ENCODE measurements at places on chromosomes 3 and 15. TPM values are rescaled to one million over a fixed set of nuclear protein-coding genes. Genes with fewer than 3 reads are reported as not detected.
A peak's percentile ranks its signal among the peaks of the same experiment; 100 is the strongest.

OSBPL10 gene
- total RNA-seq: 0.05 TPM

ADAMTS7 gene
- total RNA-seq: not detected

PDZRN3 gene
- total RNA-seq: not detected

CCDC39 gene
- not detected for total RNA-seq

DNA sequence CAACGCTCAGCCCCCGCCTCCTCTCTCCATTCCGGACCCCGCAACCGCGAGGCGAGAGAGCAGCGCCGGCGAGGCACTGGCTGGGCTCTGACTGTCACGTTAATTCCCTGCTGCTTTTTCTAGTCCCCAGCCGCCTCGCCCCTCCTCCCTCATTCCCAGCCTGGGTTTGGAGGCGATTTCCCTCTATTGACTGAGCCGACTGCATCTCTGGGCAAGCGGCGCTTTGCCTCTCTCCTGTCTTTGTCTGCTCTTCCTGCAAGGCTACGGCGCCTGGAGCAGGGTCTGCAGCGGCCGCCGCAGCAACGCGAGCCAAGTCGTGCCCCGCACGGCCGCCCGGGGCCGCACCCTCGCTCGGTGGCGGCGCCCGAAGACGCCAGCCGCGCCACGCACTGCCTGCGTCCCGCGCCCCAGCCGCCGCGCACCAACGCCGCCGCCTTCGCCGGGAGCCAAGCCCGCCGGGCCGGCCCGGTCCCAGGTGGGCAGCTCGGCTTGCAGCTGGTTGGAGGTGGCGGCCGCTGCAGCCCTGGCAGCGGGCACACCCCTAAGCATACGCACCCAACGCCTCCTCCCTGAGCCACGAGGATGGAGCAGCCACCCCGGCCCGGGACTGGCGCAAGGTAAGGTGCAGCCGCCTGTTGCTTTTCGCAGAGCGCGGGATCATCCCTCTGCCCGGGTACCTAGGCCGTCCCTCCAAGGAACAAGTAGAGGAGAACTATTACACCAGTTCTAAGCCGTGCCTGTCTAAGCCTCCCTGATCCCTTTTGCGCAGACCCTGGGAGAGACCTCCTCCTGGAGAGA is at the start of gene LRRC3B:
LRRC3B (plus strand) TSS at position 152 of the 798 bp plus-strand sequence. CDS start 86,901 bp downstream, outside the sequence.
- H3K27ac ChIP-seq: no peak within 1 kb of the TSS
- no peak for DNase-seq
- H3K4me3 ChIP-seq: no peak within 1 kb of the TSS
- H3K27me3 ChIP-seq: peaks cover 29% of the 10 kb centered on the region

DNA sequence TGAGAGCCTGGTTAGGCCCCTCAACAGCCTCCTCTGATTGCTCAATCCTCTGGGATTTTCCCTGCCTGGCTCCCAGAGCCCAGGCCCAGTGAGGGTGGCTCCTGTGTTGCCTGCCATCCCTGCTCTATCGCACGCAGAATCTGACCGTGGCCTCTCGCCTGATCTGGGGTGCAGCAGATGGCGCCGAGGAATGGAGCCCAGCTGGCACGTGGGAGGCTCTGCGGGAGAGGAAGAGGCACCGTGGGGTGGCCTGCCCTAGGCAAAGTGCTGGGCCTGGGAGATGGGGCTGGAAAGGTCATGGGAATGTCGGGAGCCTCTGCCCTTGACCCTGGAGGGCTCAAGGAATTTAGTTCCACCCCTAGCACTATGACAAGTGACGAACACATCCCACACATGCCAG is 10.3 kb downstream of the SV2B start:
- no peak overlapping the region for H3K4me3 ChIP-seq
- H3K27me3 ChIP-seq: peaks cover 11% of the 10 kb centered on the region
- no peak overlapping the region for H3K27ac ChIP-seq
- H3K36me3 ChIP-seq: no peaks in the 10 kb centered on the region
- no peak for DNase-seq

DNA sequence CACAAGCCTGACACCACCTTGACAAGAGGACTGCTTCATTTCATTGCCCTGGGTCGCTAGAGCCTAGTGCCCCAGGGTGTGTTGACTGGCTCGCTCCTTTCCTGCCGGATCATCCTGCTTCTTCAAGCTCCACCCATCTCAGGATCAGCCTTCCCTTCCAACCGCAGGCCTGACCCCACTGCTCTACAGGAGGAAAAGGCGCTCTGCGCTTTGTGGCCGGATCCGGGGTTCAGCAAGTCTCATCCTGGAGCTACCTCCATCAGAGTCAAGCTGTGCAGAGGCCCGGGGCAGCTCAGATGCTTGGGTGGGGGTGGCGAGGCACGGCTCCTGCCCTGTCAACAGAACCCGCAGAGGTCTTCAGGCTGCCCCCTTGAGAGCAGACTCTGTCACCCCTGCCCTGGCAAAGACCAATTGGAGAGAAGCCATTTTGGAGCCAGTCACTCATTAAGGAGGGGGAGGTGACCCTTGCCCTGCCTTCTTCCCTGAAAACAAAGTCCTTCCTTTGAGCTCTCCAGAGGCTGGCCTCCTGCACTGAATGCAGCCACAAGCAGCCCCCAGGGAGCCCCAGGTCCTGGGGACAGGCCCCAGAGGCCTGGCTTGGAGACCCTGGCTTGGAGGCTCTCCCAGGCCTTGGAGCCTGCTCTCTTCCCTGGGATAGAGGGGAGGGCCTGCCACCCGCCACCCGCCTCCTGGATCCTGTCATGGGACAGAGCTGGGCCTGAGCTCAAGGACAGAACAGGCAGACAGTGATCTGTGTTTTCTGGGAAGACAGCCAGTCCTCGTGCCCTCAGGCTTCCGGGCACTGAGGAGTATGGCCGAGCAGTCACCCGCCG is 80.3 kb downstream of the CPN2 start:
- H3K27me3 ChIP-seq: peaks cover 21% of the 10 kb centered on the region
- H3K4me3 ChIP-seq: no peak overlapping the region

GRCh38 chr3:94596887-94597566 is 534.2 kb downstream of the NSUN3 start:
- no peak overlapping the region for H3K4me3 ChIP-seq
- H3K27me3 ChIP-seq: no peaks in the 10 kb centered on the region
- DNase-seq: no peak
- no peaks in the 10 kb centered on the region for H3K4me1 ChIP-seq
- H3K36me3 ChIP-seq: no peaks in the 10 kb centered on the region

GRCh38 chr15:39504808-39505207 is 76.1 kb upstream of the THBS1 start:
- H3K4me1 ChIP-seq: no peaks in the 10 kb centered on the region
- no peak overlapping the region for H3K27ac ChIP-seq
- H3K4me3 ChIP-seq: no peak overlapping the region
- H3K36me3 ChIP-seq: no peaks in the 10 kb centered on the region
- DNase-seq: no peak

DNA sequence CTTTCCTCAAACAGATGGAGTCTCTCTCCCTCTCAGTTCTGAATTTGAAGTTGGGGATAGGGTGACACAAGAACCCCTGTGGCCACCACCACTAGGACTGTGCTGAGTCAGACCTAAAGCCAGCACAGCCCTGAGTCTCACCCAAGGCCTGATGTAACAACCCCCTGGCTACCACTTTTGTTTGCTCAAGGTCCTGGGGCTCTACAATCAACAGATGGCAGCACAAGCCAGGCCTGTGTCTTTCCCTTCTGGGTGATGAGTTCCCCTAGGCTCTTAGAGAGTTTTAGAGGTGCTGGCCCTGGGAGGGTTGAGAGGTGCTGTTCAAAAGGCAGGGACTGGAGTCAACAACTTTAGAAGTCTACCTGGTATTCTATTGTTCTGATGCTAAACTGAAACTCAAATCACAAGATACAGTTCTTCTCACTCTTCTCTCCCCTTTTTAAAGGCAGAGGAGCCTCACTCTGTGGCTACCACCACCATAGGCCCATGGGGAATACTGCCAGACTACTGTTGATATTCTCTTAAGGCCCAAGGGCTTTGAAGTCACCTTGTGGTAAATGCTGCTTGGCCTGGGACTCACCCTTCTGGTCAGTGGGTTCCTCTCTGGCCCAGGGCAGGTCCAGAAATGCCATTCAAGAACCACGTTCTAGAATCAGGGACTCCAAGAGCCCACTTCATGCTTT is 6.5 kb downstream of the OR5K4 start:
- peaks cover 11% of the 10 kb centered on the region for H3K4me1 ChIP-seq
- H3K4me3 ChIP-seq: no peak overlapping the region
- DNase-seq: peak; percentile 29

DNA sequence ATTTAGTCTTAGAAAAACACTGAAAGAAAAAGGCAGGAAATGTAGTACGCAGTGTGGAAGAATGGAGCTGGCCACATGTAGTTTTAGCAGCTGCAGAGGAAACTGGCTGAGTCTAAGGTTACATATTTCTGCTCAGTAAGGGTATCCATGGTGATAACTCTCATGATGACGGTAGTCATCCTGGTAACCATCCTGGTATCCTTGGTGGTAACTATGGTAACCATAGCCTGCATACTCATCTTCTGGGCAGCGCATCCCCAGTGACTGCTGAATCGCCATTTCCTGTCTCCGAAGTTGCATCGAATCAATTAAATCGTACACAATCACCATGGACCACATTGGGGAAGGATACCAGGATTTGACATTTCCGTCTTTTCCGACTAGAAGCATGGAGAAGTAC is 35.7 kb downstream of the CCDC80 start:
- no peak overlapping the region for H3K4me3 ChIP-seq
- no peak overlapping the region for H3K27ac ChIP-seq
- no peaks in the 10 kb centered on the region for H3K36me3 ChIP-seq

- no peak overlapping the region for H3K27ac ChIP-seq
- no peak overlapping the region for H3K4me3 ChIP-seq
- H3K36me3 ChIP-seq: no peaks in the 10 kb centered on the region
- peaks cover 4% of the 10 kb centered on the region for H3K27me3 ChIP-seq
Measured at GRCh38 chr3:61853912-61854311, 292.5 kb downstream of the PTPRG start.

- peaks cover 11% of the 10 kb centered on the region for H3K4me1 ChIP-seq
- H3K36me3 ChIP-seq: no peaks in the 10 kb centered on the region
- no peak for DNase-seq
- peak overlapping the region; percentile 86 for H3K4me3 ChIP-seq
- peaks cover 47% of the 10 kb centered on the region for H3K27me3 ChIP-seq
Measured at GRCh38 chr3:111861391-111861790, 2.3 kb downstream of the PHLDB2 start.

GRCh38 chr3:188868803-188869202 is 303.0 kb upstream of the TPRG1 start:
- no peak overlapping the region for H3K27ac ChIP-seq
- H3K4me3 ChIP-seq: no peak overlapping the region
- peaks cover 2% of the 10 kb centered on the region for H3K36me3 ChIP-seq
- no peaks in the 10 kb centered on the region for H3K27me3 ChIP-seq
- H3K4me1 ChIP-seq: no peaks in the 10 kb centered on the region
- no peak for DNase-seq

DNA sequence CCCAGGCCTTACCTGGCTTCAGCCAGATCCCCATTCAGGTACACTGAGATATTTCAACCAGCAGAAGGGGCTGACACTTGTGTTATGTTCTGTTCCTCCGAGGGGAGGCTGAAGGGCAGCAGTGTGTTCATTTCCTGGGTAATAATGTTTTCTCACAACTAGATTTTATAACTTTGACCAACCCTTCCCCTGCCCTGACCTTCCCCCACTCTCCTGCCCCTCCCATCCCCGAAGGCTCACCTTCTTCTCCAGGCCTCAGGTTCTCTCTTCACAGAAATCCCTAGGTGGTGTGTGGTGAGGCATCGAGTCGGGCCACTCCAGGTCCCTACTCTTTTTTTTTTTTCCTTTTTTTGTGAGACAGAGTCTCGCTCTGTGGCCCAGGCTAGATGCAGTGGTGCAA is 34.6 kb downstream of the EPHB3 start:
- H3K36me3 ChIP-seq: no peaks in the 10 kb centered on the region
- H3K4me1 ChIP-seq: no peaks in the 10 kb centered on the region
- H3K27me3 ChIP-seq: peaks cover 14% of the 10 kb centered on the region
- H3K27ac ChIP-seq: no peak overlapping the region

- H3K4me3 ChIP-seq: no peak overlapping the region
- H3K36me3 ChIP-seq: peaks cover 59% of the 10 kb centered on the region
- no peak overlapping the region for H3K27ac ChIP-seq
- no peaks in the 10 kb centered on the region for H3K27me3 ChIP-seq
- no peak for DNase-seq
Measured at GRCh38 chr3:32448686-32449474, 53.8 kb downstream of the CMTM6 start.

DNA sequence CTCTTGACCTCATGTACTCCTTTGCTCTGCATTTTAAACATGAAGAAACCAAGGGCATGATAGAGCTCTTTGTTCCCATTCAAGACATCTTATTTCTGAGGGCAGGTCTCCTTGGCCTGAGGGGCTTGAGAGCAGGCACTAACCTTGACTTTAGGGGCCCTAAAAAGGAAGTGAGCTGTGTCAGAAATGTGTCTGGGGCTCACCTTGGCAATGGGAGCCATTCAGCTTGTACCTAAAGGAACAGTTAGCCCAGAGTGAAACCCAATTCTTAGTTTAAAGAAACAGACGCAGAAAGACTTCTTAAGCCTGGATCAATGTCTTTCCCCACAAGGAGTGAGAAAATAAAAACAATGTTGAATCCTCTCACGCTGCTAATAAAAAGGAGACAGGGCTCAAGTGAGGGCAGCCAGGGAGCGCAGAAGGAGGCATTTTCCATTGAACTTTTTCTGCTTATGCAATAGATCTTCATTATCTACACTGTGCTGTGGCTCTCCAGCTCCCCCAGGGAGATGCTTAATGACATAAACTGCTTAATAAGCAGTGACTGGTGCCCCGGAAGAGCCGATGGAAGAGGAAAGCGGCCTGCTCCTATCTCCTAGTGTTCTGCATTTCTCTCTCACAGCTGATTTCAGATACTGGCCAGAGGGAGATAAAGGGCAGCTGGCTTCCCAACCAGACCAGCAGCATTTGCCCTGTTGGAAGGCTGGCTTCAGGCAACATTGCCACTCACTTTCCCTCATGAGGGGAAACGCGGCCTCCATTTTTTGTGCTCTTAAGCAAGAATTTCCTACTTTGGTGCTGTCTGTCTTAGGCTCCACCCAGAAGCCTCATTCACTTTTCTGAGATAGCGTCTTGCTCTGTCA is 152.0 kb downstream of the OPA1 start:
- DNase-seq: no peak
- H3K4me1 ChIP-seq: peaks cover 7% of the 10 kb centered on the region
- peaks cover 22% of the 10 kb centered on the region for H3K27me3 ChIP-seq
- H3K36me3 ChIP-seq: no peaks in the 10 kb centered on the region
- H3K4me3 ChIP-seq: no peak overlapping the region
- H3K27ac ChIP-seq: no peak overlapping the region

DNA sequence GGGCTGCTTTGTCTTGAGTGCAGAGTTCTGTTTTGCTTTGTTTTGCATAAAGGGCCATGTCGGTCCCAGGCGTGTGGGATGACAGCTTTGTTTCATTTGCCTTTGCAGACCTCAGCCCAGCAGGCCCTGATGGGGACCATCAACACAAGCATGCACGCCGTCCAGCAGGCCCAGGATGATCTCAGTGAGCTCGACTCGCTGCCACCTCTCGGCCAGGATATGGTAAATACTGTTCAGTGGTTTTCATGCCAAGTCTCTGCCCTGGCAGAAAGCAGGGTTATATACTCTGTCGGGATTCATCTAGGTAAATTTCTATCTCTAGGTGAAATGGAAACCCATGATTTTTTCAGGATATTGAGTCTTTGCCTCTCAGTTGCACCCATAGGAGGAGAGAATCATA is 343.9 kb upstream of the TPM1 start:
- no peak overlapping the region for H3K4me3 ChIP-seq
- H3K27ac ChIP-seq: no peak overlapping the region
- no peak for DNase-seq
- H3K4me1 ChIP-seq: no peaks in the 10 kb centered on the region
- no peaks in the 10 kb centered on the region for H3K27me3 ChIP-seq

GRCh38 chr15:65338366-65338765 is 33.9 kb downstream of the RNU5B-1 start:
- H3K4me1 ChIP-seq: peaks cover 5% of the 10 kb centered on the region
- no peaks in the 10 kb centered on the region for H3K27me3 ChIP-seq
- H3K36me3 ChIP-seq: no peaks in the 10 kb centered on the region
- no peak for DNase-seq
- no peak overlapping the region for H3K4me3 ChIP-seq

GRCh38 chr15:63076714-63077046 is 34.1 kb downstream of the TPM1 start:
- peaks cover 12% of the 10 kb centered on the region for H3K4me1 ChIP-seq
- no peak overlapping the region for H3K27ac ChIP-seq
- H3K27me3 ChIP-seq: peaks cover 14% of the 10 kb centered on the region
- H3K4me3 ChIP-seq: no peak overlapping the region

All from activated CD8-positive, alpha-beta T cell treated with anti-CD3 and anti-CD28 coated beads, Interleukin-2, amount 10 ng/mL, durations not matched to agents 7 days and 5 days (primary cell).